NCI-H510A (cell line): ENCODE measurements at places on chromosomes 3 and 15.

GRCh38 chr15:48363474-48363873 lies 32.2 kb downstream of the DUT start:
- DNase-seq, result no peak

DNA sequence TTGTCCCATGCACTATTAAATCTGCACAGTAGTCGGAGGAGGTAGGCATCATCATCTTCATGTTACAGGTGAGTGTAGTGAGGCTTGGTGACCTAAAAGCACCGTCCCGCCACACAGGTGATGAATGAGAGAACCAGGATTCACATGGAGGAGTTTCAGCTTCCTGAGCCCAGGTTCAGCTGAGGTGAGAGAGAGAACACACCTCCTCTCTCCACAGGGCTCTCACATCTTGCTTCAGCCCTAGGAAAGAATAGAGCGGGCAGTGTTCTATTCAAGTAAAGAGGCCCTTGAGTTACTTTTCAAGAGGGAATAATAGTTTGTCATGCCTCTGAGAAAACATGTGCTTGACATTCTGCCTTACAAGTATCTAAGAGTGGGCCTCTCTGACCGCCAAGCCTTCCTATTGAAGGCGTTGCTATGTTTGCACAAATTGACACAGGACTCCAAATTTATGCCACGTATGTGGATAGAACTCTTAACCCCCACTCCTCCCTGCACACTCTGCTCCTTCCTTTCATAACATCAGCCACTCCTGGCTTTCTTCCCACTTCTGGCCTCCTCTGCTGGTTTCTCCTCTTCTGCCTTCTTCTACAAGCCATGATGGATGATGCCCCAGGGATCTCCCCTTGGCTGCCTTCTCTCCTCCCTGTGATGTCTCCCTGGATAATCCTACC lies 138.3 kb upstream of the ABHD17C start:
- peak; percentile 45 for DNase-seq

GRCh38 chr3:25817107-25817506 lies 27.2 kb downstream of the OXSM start:
- no peak for DNase-seq

GRCh38 chr3:67389176-67389575 lies 265.2 kb downstream of the SUCLG2 start:
- no peak for DNase-seq

DNA sequence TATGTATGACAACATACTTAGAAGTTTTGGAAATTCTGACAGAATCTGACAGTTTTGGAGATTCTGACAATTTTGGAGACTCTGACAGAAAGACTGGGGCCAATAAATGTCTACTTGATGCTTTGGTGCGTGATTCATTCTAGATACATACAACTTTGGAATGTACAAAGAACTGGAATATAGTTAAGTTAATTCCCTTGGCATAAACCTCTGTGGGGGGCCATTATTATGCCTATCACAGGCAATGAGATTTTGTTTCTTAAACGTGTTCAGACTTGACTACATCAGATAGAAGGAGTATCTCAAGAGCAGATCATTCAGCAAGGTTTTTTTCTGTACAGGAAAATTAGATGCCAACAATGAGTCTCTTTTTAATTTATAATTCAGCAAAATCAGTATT lies 617.6 kb upstream of the ZNF717 start:
- no peak for DNase-seq

DNA sequence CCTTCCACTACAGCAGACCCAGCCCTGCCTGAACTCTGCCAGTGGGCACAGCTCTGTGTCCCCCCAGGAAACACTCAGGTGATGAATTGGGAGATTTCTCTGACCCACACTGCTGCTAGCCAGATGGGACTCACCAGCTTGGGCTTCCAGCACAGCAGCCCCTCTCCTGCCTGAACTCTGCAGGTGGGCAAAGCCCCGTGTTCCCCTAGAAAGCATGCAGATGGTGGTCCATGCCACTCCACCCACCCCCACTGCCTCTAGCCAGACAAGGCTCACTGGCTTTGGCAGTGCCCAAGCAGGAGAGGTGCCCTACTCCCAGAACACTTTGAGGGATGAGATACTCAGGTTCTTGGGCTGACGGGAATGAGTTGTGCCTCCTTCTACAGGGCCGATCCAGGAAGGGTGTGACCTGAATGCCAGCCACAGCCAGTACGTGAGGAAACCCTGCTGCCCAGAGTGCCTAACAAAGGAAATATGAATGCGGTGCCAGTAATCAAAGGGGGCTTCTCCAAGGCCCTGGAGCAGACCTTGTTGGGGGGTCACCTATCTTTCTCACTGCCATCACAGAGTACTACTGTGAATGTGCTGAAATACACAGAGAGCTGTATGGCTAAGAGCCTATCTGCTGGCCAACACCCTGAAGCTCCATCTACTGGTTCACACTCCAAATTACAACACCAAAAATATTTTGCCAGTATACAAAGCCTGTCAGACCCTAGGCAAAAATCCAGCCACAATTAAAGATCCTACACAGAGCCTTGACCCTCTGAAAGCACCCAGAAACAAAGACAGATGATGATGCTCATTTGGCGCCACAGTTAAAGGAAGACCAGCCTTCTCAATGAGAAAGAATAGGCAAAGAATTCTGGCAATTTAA lies 61.9 kb downstream of the BTLA start:
- no peak for DNase-seq

- no peak for DNase-seq
These were observed 95.3 kb downstream of the TIGIT start for GRCh38 chr3:114389156-114389555.

GRCh38 chr15:99633655-99634054 lies 67.9 kb downstream of the MEF2A start:
- no peak for DNase-seq

GRCh38 chr15:65175511-65175910 lies 9.6 kb downstream of the CLPX start:
- no peak for DNase-seq

GRCh38 chr3:56682462-56683121 lies 473 bp downstream of the TASOR start:
- peak; percentile 30 for DNase-seq

GRCh38 chr15:50304836-50305235 lies 39.3 kb upstream of the HDC start:
- no peak for DNase-seq

DNA sequence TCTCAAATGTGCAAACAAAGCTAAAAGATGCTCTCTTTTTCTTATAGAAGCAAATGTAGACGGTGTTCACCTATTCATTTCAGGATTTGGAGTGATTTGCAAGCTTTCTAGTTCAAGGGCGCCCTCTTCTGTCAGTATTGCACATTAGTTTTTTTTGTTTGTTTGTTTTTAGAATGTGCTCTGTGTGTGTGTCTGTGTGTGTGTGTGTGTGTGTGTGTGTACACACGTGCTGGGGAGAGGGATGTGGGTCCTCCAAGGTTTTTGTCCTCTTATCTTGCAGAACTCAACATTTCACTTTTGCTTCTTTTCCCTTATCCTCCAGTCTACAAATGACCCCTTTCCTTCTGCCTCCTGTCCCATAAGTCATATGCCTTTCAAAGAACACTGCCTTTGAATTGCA lies 23.5 kb downstream of the DNAH1 start:
- peak; percentile 14 for DNase-seq

- DNase-seq, result no peak
These were observed 92.4 kb downstream of the FNDC3B start for GRCh38 chr3:172131746-172132145.

- DNase-seq, result no peak
These were observed 41.5 kb downstream of the PDHB start for GRCh38 chr3:58392181-58392580.

GRCh38 chr3:102866845-102867244 lies 432.0 kb downstream of the ZPLD1 start:
- DNase-seq, result no peak

GRCh38 chr15:41836073-41836472 lies 2.6 kb upstream of the PLA2G4B start:
- DNase-seq, result no peak

DNA sequence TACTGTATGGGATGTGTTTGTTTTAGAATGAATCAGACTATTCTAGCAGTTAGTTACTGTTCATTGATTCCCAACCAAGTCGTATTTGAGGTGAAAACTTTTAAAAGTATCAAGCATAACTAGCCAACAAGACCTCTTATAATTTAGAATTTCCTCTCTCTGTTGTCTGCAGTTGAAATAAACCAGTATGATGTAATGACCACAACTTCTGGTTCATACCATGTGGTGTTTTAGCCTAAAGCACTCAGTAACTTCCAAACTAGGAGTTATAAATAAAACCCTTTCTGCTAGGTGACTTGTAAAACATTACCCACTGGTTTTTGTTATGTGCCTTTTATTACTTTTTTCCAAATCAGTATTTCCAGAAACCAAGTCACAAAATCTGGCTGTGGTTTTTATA lies 19.8 kb upstream of the P2RY12 start:
- no peak for DNase-seq

- no peak for DNase-seq
These were observed 294.4 kb upstream of the TPM1 start for GRCh38 chr15:62748196-62748595.

DNA sequence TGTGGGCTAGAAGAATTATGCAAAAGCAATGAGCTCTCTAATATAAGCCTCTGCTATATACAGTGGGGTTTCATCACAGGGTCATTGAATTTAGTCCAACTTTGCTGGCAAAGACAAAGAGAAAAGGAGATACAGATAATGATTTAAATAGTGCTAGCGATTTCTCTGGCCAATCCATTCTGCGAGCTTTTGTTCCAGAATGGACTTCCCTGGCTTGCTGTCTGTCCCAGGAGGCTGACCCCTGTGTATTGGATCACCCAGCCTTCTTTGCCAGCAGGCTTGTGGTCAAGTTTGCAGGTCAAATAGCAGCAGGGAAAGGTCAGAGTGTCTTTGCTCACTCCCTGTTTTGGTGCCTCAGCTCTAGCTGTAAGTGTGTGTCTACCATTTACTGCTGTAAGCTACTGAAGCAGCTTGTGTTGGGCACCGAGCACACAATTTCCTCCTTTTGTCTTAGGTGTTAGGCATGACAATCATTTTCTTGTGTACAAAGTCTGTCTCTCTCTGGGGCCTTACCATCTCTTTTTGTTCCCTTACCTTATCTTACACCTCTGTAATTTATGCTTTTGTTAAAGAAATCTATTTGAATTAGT lies 55.7 kb downstream of the UNC13C start:
- no peak for DNase-seq

DNA sequence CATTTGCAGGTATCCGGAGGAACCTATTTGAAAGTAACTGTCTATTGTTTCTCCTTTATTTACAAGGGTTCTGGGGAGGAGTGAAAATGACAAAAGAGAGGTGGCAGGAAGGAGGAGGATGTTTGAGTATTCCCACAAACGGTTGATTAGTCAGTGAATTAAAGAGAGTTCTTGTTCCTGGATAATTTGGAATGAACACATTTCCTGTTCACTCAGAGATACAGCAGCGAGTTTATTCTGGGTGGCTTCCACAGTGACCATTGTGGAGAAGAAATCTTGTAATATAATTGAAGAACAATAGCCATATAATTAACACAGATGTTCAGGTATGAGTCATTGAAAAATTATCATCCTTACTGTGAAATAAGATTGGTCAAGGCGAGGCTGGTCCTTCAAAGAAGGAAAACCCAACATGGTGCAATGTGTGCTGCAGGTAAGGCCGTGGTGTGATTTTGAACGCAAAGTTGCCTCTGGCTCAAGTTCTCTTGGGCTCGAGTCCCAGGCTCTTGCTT lies 77.3 kb downstream of the NFKBIZ start:
- DNase-seq, result no peak

DNA sequence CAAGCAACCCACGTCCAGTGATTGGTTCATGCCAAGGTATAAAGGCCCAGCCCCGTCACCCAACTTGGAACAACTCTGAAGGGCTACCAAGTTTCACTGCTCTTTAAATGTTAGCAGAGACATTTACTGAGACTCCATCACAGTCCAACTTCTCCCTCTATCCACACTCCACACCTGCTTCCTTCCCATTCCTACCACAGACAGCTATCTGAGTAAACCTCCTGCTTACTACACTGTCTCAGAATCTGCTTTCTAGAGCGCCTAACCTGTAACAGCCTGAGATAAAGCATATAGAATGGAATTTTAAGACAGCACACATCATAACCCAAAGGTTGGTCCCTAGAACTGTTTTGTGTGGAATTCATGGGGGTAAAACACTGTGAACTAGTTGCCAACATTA lies 106.5 kb downstream of the THRB start:
- no peak for DNase-seq

GRCh38 chr3:189529468-189529867 lies 101.7 kb upstream of the TP63 start:
- DNase-seq, result no peak

DNA sequence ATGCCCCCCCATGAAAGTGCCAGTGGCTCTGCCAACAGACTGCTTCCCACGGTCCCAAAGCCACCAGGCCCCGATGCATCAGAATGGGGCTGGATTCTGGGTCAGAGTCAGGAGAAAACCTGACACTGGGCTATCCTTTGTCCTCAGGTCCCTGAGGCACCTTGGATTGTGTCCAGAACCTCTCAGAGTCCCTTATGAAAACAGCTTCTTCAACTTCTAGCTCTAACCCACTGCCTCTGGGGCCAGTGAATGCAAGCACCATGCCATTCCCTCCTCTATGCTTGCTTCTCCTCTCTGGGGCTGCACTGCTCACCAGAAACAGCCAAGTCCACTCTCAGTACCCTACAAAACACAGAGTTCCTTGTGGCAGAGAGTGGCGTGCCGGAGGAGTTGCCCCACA lies 9.9 kb downstream of the CRABP1 start:
- DNase-seq, result no peak

DNA sequence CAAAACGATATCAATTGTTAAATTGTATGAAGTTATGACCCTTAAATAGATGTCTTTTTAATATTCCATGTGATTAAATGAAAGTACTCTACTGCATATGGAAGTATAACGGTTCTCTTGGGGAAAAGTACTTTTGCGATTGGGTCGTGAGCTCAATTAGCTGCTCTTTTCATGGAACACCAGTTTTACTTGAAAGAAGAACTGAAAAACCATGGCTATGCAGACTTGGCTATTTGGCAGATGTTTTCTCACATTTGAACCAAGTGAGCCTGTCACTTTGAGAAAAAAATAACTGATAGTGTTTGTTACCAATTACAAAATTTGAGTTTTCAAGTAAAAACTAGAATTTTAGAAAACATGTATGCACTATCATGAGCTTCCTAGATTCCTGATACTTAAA lies 5.9 kb upstream of the INAFM2 start:
- DNase-seq, result no peak

GRCh38 chr3:22284559-22284958 lies 533.5 kb upstream of the ZNF385D start:
- DNase-seq, result no peak

DNA sequence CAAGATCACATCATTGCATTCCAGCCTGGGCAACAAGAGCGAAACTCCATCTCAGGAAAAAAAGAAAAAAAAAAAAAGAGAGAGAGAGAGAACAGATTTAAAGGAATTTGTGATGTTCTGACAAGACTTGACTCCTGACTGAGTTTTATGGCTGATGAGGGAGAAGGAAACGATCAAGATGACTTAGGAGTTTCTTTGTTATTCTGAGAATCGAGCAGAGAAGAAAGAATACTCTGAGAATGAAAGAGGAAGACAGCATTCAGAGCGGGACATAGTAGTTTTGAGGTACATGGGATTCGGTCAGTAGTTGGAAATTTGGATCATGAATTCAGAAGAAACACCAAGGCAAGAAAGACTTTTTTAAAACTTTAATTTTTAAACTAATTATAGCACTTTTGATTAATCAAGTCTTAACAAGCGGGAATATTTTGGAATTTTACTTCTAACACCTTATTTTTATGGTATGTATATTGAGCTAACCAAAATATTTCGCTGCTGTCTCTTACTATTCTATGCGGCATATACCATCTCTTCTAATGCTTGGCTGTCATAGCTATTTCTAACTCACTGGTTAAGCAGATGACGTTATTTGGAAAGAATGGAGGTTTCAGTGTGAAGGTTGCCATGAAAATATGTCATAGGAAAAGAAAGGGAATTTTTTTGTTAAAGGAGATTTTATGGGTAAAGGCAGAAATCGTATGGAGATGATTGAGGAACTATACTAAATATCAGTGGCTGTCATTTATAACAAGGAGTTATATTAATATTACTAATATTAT lies 644.1 kb downstream of the RBMS3 start:
- no peak for DNase-seq
